ENCODE measurements at places on chromosomes 16 and 17. TPM values are rescaled to one million over a fixed set of nuclear protein-coding genes. Genes with fewer than 3 reads are reported as not detected.

Gene MMP2
- 23.1 TPM for total RNA-seq

Gene SLC5A11
- 0.22 TPM for total RNA-seq

Gene TBC1D3G
- not detected for total RNA-seq

Gene SOST
- total RNA-seq: not detected

All from H9 (cell line).